ENCODE measurements at places on chromosomes 3 and 15.
A peak's percentile ranks its signal among the peaks of the same experiment; 100 is the strongest.

DNA sequence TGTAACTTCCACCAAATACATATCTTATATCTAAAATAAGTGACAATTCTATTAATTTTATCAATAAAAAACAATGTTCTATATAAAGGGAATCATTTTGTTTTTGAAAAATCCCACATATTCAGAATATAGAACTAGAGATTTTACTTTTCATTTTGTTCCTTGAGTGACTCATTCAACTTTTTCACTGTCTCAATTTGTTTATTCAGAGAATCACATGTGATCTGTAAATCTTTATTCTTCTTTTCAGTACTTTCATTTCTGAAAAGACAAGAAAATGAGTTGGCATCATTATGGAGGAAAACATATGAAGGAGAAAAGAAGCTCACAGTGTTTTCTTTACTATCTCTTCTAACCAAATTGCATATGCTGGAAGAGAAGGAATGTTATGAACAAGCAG is 35.0 kb downstream of the CIP2A start:
- DNase-seq, result no peak

DNA sequence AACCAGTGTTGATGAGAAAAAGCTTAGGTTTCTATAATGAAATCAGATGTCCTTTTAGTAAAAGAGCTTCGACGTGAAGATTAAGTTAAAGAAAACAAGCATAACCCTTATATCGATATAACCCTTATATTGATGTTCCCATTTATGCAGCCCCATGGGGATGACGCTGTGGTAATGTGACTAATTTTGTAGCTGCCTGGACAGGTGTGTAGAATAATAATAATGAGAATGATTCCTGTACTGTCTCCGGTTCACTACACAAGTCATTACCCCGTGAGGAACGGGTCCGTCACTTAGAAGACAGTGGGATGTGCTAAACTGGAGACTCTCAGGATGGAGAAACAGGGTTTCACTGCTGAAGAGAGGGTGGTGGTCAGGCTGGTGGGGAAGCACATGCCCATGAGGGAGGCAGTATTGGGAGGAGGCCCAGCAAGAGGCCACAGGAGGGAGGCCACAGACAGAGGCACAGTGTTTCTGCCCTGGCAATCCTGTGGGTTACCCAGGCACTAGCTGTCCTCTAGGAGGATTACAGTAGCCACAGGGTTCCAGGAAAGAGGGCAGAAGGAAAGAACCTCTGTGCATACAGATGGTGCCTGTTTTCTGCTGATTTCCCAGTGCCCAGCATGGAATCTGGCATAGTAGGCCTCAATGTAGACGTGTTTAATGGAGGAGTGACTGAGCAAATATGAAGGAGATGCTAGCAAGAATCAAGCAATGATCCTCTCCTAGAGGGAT is 191.1 kb upstream of the TSC22D2 start:
- DNase-seq, result no peak

- DNase-seq, result no peak
Measured at GRCh38 chr3:39631136-39631535, 163.7 kb downstream of the MOBP start.

DNA sequence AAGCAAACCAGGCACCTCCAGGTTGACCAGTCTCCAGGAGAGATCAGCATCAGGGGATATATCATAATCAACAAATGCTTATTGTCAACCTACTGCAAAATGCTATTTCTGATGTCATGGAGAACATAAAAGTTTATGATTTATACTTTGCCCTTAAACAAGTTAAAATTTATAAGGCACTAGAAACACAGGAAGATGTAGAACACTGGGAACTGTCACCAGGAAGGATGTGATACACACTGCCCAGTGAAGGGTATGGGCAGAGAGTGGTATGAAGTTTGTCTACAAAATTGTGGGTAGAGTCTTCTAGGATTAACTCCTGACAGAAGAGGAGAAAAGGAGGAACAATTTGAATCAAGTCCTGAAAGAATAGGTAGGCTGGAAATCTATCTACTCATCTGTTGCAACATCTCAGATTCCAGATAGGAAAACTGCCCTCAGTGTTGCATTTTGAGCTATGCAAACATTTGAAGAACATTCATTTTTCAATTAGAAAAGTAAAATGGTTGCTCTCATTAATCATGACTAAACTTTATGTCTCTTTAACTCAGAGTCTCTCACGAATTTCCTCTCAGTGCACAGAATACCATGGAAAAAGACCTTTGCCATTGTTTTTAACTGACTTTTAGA is 105.9 kb upstream of the SKOR1 start:
- no peak for DNase-seq

DNA sequence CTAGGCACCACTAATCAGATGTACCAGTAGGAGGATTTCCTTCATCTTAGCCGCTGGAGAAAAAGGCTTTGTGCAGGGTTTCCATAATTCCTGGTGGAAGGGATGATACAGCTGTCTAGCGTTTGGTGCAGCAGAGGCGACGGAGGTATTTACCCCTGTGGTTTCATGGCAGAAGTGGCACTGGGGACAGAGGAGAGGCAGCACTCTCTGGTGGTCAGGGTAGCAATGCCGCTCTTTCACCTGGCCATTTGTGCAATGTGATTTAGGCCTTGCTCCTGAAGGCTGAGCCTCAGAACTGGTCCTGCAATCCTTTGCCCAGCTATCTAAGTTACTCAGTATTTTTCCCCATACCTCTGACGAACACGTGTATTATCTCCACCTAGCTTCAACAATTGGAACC is 47.1 kb upstream of the BNIP2 start:
- no peak for DNase-seq

DNA sequence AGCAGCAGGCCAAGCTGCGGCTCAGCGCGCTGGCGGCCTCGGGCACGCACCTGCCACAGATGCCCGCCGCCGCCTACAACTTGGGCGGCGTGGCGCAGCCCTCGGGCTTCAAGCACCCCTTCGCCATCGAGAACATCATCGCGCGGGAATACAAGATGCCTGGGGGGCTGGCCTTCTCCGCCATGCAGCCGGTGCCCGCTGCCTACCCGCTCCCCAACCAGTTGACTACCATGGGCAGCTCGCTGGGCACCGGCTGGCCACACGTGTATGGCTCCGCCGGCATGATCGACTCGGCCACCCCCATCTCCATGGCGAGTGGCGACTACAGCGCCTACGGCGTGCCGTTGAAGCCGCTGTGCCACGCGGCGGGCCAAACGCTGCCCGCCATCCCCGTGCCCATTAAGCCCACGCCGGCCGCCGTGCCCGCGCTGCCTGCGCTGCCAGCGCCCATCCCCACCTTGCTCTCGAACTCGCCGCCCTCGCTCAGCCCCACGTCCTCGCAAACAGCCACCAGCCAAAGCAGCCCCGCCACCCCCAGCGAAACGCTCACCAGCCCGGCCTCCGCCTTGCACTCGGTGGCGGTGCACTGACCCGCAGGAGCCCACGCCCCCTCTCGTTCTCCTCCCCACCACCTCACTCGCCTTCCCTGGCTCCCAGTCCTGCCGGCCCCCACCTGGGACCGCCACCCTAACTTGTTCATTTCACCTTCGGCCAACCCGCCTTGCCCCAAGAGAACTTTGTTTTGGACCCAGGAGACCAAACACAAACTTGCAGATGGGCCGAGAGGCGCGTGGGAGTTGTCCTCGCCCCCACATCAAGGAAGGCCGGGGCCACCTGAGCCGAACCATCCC is 1.5 kb downstream of the FOXB1 start:
- DNase-seq, result no peak

GRCh38 chr3:46354984-46355383 is 1.1 kb downstream of the CCR2 start:
- no peak for DNase-seq

GRCh38 chr15:45497261-45497660 is 25.3 kb downstream of the SLC30A4 start:
- no peak for DNase-seq

- DNase-seq, result no peak
Measured at GRCh38 chr3:195207731-195208130, 63.2 kb downstream of the XXYLT1 start.

DNA sequence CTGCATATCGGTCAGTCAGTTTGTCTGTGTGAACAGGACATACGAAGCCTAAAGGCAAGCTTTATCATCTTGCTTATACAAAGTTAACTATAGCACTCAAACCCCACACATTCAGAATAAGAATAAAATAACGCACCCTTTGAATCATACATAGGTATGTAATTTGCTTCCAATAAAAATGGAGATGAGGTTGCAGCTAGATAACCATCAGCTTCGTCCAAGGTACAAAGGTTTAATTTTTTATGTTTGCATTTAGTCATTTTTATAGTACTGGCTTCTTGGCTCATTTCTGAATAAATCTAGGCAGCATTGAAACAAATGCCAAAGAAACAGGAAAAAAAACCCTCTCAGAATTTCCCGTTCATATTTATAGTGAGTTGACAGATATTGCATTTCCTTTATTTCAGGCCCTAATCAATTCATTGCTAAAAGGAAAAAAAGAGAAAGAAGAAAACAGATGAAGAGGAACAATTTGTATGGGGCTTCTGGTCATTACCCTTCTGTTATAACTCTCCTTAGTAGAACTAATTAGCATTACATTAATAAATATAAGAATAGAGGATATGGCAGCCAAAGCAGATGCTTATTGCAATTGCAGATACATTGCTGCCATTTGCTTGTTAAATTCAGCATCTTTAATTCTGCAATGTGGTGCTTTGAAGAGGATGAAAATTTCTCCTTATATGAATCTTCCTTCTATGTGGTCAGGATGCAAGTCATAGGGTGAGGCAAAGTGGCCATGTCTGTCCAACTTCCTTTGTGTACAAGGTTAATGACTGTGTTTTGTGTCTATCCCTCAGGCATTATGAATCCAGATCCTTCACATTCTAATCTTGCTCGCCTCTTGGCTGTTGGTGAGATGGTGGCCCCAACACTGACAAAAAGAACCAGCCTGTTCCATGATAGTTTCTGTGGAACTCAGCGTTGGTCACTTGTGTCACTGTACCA is 550.0 kb downstream of the AGBL1 start:
- no peak for DNase-seq

- no peak for DNase-seq
Measured at GRCh38 chr15:42131826-42132806, 24.3 kb downstream of the PLA2G4F start.

GRCh38 chr3:47265725-47266428 is 16.7 kb downstream of the KIF9 start:
- no peak for DNase-seq

DNA sequence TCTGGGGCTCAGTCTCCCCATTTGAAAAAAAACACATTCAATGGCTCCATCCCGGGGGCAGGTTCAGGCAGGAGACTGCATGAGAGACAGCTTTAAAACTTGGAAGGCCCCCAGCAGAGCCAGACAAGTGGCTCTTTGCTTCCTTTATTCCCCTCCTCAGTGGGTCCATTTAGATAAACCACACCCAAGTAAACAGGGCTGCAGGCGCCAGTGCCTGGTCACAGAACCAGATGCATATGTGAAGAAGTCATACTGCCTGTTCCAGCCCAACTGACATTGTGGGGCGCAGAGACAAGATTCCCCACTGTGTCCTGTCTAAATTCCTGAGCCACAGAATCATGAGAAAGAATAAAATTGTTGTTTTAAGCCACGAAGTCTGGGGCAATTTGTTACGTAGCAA is 9.0 kb downstream of the FBN1 start:
- no peak for DNase-seq

- DNase-seq, result peak; percentile 4
Measured at GRCh38 chr15:98946301-98947255, 61.0 kb downstream of the PGPEP1L start.

GRCh38 chr15:55060836-55061235 is 135.9 kb downstream of the RSL24D1 start:
- DNase-seq, result no peak

DNA sequence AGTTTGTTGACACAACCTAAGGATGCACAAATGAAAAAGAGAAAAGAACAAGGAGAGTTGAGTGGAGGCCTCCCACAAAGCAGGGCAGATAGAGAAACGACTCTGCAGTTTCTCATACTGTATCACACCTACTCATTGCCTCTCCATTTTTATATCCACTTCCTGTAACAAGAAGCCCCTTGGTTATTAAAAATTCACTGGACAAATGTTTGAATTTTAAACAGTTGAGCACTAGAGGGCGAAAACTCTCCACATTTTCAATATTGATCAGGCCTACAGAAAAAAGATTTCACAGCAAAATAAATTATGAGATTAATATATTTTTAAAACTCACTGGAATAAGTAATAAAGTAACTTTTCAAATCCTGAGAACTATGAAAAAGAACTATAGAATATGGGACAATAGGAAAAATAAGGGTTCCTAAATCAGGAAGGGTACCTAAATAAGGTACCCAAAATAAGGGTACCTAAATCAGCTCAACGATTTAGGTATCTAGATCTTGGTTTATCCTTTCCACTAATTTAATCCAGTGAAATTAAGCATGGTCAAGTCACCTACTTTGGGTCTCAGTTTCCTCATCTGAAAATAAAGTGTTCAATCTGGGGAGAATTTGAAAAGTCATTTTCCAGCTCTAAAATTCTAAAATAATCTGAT is 47.0 kb upstream of the PPIB start:
- DNase-seq, result peak; percentile 41
